NCI-H1694 (cell line): ENCODE measurements at places on chromosomes 1 and 21.

DNA sequence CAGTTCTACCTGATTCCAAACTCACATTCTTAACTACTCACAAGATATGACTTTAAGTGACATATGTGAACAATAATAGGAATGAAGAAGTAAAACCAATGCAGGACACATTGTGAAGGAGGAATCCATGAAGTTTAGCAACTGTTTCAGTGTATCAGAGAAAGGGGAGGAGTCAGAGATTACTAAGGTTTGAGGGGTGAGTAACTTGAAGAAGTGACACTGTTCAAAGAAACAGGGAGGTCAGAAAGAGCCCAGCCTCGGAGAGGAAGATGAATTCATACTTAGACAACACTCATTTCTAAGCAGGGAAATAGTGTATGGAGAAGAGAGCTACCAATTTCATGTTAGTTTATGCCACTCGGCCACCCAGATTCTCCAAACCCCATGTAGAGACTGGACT is 28.2 kb upstream of the RPF1 start:
- no peak for DNase-seq

GRCh38 chr1:92509619-92510018 is 22.9 kb upstream of the GFI1 start:
- no peak for DNase-seq

GRCh38 chr1:48717082-48717481 is 59.6 kb downstream of the BEND5 start:
- no peak for DNase-seq

GRCh38 chr1:175735144-175735543 is 8.3 kb downstream of the TNR start:
- no peak for DNase-seq

DNA sequence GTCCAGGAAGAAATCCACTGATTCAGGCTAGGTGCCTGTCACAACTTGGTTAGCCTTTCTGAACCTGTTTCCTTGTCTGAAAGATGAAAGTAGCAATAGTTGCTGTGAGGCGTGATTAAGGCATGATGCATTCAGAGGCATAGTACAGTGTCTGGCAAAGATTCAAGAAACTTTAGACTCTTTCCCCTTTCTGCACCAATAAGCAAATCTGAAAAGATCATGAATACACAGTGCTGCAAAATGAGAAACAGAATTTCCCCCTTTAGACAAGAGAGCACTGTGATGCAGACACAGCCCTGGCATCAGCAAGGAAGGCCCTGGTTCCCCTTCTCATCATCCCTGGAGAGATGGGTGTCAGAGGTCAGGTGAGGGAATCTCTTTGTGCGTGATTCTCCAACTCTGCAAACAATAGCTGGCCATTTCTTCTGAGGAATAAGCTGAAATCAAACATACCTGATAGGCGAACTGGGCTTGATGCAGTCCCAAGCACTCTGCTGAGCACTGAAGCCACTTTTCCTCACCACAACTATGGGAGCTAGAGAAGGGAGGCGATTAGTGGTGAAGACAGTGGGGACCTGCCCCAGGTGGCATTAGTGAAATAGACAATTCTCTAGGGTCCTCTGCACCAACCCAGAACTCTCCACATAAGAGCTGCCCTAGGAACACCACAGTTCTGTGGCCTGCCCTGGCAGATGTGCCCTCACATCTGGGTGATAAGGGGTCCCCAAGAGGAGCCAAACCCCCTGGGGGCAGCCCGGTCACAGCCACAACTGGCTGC is 41.7 kb downstream of the ITPKB start:
- no peak for DNase-seq

DNA sequence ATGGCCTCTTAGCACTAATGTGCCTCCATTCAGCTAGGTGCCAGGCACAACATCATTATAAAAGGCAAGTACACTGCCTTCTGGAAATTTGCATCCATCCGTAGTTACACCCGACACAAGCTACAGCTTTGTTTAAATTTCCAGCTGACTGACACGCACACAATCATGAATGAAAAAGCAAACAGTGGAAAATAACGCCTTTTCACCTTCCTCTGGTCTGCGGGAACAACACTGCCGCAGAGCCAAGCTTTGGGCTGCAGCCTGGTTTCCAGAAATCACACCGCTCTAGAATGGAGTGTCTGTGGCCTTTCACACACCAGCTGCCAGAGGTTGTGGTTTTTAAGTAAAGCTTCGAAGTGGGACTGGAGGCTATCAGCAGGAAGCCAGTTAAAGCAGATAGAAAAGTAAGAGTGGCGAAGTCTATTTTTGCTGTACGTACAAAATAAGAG is 142.8 kb upstream of the COA6 start:
- DNase-seq, result no peak

DNA sequence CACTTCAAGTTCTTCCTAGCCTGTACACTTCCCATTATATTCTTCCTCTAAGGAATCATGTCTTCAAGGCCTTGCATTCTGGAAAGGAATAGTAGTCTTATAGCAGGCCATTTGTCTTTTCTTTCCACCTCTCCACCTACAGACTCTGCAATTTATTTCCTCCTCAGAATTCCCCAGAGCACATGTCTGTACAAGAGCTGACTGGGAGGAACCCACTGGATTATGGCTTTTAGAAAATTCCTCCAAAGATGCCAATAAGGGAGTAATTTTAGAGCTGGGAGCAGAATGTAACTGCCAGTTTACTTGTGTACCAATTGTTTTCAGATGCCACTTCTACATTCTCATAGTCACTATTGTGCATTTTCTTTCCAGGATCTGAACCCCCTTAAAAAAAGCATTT is 3.4 kb upstream of the PSMG1 start:
- DNase-seq, result no peak
